ENCODE measurements at places on chromosomes 4 and X.
A peak's percentile ranks its signal among the peaks of the same experiment; 100 is the strongest.

DNA sequence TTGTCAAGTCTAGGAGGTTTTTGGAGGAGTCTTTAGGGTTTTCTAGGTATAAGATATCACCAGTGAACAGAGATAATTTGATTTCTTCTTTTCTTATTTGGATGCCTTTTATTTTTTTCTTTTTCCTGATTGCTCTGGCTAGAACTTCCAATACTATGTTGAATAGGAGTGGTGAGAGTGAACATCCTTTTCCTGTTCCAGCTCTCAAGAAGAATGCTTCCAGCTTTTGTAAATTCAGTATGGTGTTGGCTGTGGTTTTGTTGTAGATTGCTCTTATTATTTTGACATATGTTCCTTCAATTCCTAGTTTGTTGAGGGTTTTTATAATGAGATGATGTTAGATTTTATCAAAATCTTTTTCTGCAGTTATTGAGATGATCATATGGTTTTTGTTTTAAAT lies 165.6 kb upstream of the WDFY3 start:
- DNase-seq: no peak

DNA sequence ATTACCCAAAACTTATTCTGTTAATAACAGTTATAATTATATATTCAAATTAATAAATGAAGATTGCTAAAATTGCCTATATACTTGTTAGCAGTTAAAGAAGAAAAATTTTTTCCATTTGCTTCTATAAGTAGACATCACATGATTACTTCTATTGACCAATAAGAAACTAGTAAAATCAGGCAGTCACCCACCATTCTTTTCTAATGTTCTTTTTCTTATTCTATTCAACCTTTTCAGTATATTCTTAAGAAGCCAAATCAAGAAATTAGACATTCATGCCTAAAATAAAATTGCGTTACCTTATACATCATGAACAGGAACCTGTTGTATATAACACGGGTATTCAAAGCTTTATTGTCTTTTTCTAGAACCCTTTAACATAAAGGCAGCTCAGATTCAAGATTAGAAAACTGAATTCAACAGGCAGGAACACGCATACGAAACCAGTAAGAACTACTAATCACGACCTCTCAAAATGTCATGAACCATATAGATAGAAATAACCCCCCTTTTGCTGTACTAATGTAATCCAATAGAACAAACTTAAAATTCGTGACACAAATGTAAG lies 568.1 kb upstream of the DIPK2B start:
- DNase-seq: peak; percentile 43

GRCh38 chrX:129637217-129638109 lies 17.3 kb downstream of the APLN start:
- peak; percentile 62 for DNase-seq

DNA sequence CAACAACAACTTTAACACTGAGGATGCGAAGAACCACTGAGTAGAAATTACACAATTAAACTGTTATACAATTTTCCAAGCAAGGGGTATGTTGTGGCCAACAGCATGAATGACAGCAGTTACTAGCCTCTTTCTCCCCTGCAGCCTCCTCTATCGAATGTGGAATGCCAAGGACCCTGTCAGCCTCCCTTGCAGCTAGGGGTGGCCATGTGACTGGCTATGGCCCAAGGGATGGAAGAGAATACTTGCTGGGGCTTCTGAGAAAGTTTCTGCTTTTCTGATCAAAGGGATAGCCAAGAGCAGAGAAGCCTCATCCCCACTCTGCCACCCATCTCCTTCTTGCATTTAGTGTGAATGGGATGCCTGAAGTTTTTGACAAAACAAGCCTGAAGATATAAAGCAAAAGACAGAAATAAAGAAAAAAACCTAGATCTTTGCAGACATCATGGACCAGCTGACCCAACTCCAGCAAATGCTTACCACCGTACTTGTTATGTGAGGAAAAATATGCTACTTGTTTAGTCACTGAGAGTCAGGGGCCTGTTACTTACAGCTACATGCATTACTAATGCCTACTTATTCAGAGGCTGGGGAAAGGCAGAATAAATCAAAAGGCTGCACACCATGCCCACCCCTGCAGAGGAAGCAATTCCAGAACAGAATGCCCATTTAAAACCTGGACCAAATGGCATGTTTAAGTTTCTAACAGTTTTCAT lies 32.0 kb downstream of the DCTD start:
- DNase-seq: no peak

- no peak for DNase-seq
Measured at GRCh38 chrX:136867518-136867917, 13.0 kb downstream of the RBMX start.

DNA sequence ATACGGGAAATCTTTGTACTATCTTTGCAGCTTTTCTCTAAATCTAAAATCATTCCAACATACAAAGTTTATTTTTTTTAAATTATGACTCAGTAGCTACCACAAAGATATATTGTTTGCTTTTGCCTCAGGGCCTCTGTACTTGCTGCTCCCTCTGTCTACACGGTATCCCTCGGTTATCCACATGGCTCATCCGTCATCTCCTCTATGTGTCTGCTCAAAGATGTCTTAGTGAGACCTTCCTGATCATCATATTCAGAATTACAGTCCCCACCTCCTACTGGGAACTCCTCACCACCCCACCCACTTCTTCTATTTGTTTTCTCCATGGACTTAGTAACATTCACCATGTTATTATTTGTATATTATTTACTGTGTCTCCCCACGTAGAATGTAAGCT lies 107.8 kb downstream of the PARM1 start:
- DNase-seq: no peak

- DNase-seq: no peak
Measured at GRCh38 chr4:7799736-7800135, 139.9 kb downstream of the AFAP1 start.

DNA sequence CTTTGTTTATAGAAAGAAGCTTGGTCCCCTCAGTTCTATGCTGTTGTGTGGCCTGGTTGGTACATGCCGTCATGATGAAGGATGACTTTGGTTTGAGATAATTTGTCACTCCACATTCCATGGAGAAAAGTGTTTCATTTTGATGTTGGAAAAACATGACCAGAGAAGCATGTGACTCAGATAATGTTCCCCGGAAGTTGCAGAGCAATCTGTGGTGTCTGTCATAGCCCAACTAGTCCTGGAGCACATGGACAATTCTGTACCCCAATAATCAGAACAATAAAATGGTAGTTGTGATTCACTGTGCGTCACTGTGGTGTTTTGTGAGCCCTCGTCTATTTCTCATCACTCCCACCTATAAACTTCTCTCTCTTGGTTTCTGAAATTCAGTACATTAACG lies 85.1 kb downstream of the PDK3 start:
- no peak for DNase-seq

- DNase-seq: no peak
Measured at GRCh38 chrX:71577682-71578081, 555 bp upstream of the GCNA start.

- no peak for DNase-seq
Measured at GRCh38 chrX:99172958-99173357, 1237.1 kb downstream of the PCDH19 start.

DNA sequence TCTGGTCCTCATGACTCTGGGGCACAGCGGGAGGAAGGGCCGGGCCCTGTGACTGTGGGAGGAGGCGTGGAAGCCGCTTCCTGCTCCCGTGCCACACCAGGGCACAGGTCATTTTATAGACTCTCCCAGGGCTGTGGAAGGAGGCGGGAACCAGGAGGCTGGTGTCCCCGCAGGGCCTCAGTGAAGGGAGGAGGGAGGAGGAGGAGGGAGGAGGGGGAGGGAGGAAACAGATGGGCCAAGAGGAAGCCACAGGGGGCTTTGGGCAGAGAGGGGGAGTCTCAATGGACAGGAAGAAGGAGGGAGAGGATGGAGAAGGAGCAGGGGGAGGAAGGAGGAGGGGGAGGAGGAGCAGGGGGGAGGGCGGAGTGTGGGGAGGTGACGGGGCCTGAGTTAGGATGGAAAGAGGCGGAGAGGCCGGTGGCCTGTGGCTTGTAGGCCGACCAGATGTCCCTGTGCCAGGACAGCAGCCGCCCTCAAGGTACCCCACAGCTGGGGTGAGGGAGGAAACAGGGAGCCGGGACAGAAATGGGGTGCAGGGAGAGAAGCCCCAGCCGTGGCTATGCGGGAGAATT lies 6.2 kb upstream of the PLCXD1 start:
- no peak for DNase-seq

DNA sequence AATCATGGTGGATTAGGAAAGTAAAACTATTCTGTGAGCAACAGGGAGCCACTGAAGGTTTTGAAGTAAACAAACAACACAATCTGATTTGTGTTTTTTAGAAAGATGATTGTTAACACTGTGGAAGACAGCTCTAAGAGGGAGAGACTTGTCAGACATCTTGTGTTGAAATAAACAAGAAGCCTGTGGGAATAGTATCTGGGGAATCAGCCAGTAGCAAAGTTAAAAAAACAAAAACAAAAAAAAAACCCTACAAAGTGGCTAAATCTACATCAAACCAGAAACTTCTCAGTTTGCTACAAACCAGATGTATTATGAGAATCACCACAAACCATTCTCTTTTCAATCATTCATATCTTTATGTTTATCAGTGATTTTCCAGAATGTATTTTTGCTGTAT lies 125.7 kb upstream of the GPC4 start:
- DNase-seq: no peak

DNA sequence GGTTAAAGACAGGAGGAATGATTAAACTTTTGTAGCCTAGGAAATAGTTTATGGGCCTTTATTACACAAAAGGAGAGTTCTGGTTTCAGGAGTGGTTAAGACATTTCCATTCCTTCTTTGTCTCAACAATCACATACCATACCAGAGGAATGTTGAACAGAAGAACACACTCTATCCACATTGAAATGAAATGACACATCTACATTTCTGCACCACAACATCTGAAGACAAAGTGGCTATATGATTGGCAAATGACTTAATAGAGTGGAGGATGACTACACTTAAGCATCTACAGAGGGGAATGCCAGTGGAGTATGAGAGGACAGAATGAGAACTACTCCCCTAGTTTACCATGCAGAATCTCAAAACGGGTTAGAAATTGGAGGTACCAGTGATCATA lies 8.0 kb downstream of the CYP2U1 start:
- DNase-seq: peak; percentile 13

GRCh38 chr4:119136546-119136945 lies 914 bp downstream of the MYOZ2 start:
- DNase-seq: no peak

DNA sequence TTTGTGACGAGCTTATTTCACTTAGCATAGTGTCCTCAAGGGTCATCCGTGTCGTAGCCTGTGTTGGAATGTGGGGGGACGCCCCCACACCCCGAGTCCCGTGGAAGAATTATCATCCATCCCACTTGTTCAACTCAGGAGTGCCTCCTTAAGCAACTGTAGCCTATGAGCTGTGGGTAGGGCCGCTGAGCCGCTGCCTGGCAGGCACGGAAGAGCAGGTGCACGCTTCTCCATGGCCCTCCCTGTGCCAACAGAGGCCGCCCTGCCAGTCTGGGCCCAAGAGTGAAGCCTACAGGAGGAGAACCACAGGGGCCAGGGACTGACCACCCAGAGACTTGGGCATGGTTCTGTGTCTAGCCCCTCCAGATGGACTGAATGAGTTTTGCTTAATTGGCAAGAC lies 2.3 kb upstream of the RGS12 start:
- DNase-seq: no peak

DNA sequence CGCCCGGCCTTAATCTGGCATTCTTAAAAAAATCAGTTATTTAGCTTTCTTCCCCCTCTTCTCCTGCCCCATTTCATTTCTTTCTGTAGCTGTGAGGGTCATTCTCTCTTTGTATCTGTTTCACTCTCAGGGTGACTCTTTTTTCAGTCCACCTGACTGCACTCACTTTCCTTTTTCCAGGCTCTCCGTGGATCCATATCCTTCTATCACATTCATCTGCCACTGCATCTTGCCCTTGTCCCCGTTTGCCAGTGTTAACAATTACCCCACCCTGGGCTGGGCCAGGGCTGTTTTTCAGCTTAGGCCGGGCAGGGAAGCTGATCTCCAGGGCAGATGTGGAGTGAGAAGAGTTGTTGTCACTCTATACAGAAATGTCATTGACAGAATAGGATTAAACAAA lies 7.7 kb downstream of the FHL1 start:
- no peak for DNase-seq

DNA sequence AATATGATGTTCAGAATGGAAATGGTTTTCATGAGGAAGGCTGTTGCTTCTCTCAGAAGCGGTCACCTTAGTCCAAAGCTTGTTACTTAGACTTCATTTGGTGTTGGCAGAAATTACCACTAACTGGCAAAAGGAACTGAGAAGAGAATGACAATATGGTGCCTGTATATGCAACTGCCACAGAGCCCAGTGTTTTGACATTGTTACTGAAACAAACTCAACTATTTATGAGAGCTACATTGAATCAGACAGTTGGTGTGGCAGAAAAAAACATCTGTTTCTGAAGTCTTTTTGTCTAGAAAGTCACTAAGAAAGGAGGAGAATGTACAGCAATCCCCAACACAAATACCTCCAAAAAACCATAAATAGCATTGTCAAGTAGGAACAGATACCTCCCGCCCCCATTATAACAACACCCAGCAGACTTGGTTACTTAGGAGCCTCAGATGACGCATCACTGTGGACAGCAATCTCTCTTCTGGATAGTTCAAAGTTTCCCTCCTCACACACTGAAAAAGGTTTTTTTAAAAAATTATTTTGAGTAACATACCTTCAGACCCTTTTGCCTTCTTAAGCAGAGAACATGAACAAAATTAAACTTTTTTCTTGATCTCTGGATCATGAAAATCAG lies 92.2 kb downstream of the MAML3 start:
- no peak for DNase-seq

DNA sequence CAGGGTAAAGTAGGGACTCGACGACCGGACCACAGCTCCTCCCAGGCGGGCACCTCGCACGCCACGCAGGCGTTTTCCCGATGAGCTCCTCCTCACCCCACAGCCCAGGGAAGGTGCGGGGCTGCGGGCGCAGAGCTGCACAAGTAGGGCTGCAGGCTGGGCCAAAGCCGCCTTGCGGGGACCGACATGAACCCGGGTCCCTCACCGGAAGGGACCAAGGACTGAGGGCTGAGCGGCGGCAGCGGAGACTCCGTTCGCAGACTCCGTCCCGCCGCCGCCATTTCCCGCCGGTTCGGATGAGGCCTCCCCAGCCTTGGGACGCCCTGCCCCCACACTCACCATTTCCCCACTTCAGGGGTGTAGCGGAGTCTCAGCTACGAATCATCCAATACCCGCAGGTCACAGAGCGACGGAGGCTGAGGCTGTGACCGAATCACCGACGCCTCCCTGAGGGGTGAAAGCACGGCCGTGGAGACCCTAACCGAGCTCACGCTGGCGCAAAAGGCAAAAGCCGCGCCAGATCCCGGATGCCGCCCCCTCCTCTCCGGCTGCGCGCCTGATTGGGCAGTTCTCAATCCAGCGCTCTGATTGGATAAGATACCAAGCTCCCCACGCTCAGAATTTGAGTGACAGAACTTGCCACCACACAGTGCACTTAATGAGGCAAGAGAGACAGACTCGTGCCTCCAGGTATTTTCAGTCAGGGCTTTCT lies at the start of gene ZNF732:
Gene ZNF732 (minus strand): TSS at position 506 of the 712 bp plus-strand sequence. CDS start 164 bp downstream, at position 342.
- peak; percentile 77 for DNase-seq

GRCh38 chr4:158018221-158018830 lies 154.5 kb downstream of the GASK1B start:
- DNase-seq: no peak

DNA sequence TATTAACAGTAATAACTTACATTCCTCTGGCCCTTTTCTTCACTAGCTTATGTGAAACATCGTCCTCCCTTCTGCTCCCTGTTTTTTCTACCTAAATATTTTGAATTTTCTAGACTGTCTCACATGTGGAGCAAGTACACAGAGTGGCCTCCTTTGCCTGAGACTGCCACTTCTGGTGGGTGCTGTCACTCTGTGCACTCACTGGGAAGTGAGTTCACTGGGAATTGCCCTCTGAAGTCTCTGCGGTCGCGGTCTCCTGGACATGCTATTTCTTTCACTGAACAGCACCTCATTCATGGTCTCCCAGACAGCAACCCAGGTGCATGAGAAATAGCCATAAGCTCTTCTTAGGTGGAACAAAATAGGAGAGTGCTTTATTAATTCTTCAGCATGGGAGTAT lies 1179.7 kb upstream of the ADGRL3 start:
- no peak for DNase-seq

Measured in astrocyte of the spinal cord (primary cell).